ENCODE measurements at places on chromosomes 13 and 19. TPM values are rescaled to one million over a fixed set of nuclear protein-coding genes. Genes with fewer than 3 reads are reported as not detected.

The LILRB2 gene
- 0.76 TPM for total RNA-seq

DNA sequence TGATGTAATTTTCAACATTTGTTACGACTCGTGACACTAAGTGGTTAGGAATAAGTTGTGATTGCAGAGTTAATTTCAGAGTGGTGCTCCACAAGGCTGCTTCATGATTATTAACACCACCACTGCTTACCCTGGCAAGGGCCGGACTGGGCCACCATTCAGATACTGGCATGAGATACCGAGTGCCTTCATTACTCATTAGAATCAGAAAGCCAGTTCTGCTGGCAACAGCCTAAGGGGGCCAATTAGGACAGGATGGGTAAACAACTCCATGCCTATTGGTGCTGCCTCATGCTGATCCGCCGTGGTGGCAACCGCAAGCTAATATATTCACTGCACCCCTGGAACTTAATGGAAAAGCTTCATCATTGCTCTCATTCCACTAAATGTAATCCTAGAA, 575.1 kb downstream of the EFNB2 start:
- no peaks in the 10 kb centered on the region for H3K27me3 ChIP-seq
- no peak for DNase-seq
- H3K4me3 ChIP-seq, result no peak overlapping the region

The ANKRD10 gene
- total RNA-seq, result 61.2 TPM

- no peaks in the 10 kb centered on the region for H3K36me3 ChIP-seq
- no peaks in the 10 kb centered on the region for H3K4me1 ChIP-seq
- DNase-seq, result no peak
- H3K4me3 ChIP-seq, result no peak overlapping the region
Observed at GRCh38 chr13:99003186-99003585, 25.3 kb upstream of the DOCK9 start.

The TRIM28 gene
- total RNA-seq, result 147 TPM

- H3K36me3 ChIP-seq, result no peaks in the 10 kb centered on the region
- no peak for DNase-seq
- H3K27ac ChIP-seq, result no peak overlapping the region
- H3K27me3 ChIP-seq, result no peaks in the 10 kb centered on the region
Observed at GRCh38 chr13:61727767-61728166, 312.1 kb upstream of the PCDH20 start.

The PTH2 gene
- total RNA-seq, result not detected

- no peaks in the 10 kb centered on the region for H3K27me3 ChIP-seq
- H3K4me3 ChIP-seq, result no peak overlapping the region
- no peaks in the 10 kb centered on the region for H3K4me1 ChIP-seq
- no peak overlapping the region for H3K27ac ChIP-seq
Observed at GRCh38 chr13:49602005-49602404, 16.6 kb upstream of the RCBTB1 start.

DNA sequence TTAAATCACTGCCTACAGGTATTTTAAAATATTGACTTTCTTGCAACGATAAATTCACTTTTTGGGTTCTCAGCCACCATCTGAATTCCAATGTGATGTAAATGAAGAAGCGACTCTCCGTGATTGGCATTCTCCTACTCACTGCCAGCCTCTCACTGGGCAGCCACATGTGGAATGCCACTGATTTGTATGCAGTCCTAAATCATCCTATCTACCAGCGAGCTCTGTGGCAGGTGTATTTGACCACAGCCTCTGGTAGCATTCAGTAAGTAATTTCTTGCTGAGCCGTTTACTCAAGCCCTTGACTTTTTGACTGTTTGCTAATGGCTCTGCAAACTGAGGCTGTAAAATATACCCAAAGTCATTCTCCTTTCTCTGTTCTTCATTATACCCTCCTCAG, 559.0 kb upstream of the SLC10A2 start:
- no peak for DNase-seq
- no peak overlapping the region for H3K4me3 ChIP-seq
- H3K27me3 ChIP-seq, result no peaks in the 10 kb centered on the region
- H3K36me3 ChIP-seq, result no peaks in the 10 kb centered on the region

The ZNF304 gene
- 4.6 TPM for total RNA-seq

GRCh38 chr13:107866941-107867623, 348.3 kb downstream of the LIG4 start:
- no peaks in the 10 kb centered on the region for H3K36me3 ChIP-seq
- DNase-seq, result peak; percentile 65
- H3K4me3 ChIP-seq, result peak overlapping the region; percentile 41

The SIGLEC6 gene
- total RNA-seq, result not detected

DNA sequence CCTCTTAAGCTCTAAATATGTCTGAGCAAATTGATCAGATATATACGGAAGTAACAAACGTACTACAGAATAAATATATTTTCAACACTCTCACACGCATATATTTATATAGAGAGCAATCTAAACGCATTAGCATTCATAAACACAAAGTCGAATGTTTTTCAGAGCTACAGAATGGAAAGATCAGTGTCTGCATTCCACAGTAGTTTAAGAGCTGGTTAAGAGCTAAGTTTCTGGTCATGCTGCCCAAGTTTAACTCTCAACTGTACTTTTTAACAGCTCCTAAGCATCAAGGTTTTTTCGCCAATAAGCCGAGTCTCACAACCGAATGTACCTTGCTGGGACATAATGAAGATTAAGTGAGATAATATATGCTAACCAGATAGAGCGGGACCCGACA, 36.7 kb upstream of the RAP2A start:
- no peak for DNase-seq
- H3K27ac ChIP-seq, result no peak overlapping the region
- no peak overlapping the region for H3K4me3 ChIP-seq

GRCh38 chr13:83190020-83190419, 692.3 kb downstream of the SLITRK1 start:
- no peak overlapping the region for H3K27ac ChIP-seq
- DNase-seq, result no peak
- H3K4me3 ChIP-seq, result no peak overlapping the region
- H3K27me3 ChIP-seq, result no peaks in the 10 kb centered on the region
- H3K36me3 ChIP-seq, result no peaks in the 10 kb centered on the region

DNA sequence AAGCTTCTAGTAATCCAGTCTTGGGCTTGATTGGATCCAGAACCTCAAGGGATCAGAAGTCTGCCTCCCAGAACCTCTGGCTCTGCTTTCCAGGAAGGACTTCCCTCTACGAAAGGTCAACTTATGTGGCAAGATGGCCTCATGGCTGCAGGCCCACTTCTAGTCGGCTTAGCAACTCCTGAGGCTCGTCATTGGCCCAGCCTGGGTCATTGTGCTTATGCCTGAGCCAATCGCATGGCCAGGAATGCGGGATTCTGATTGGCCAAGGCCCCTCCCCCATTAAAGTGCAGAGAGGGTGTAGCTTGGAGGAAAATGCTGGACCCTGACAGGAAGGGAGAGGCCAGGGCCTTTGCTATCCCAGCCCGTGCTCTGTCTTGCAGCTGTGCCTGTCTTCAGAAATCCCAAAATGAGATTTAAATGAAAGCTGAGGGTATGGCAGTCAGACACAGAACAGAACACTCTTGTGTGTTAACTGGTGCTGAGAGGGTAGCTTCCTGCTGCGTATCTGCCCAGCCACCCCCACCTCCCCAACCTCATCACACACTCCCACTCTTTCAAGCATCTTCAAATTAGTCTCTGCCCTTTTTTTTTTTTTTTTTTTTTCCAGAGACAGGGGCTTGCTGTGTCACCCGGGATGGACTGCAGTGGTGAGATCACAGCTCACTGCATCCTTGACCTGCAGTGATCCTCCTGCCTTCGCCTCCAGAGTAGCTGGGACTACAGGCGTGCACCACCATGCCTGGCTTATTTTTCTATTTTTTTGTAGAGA, 5.5 kb upstream of the CCNE1 start:
- H3K27me3 ChIP-seq, result no peaks in the 10 kb centered on the region
- peaks cover 4% of the 10 kb centered on the region for H3K4me1 ChIP-seq
- no peak for DNase-seq
- no peak overlapping the region for H3K4me3 ChIP-seq

- no peak overlapping the region for H3K4me3 ChIP-seq
- H3K27ac ChIP-seq, result no peak overlapping the region
- peaks cover 2% of the 10 kb centered on the region for H3K4me1 ChIP-seq
- no peaks in the 10 kb centered on the region for H3K36me3 ChIP-seq
- no peak for DNase-seq
Observed at GRCh38 chr13:27177852-27178251, 6.2 kb upstream of the USP12 start.

DNA sequence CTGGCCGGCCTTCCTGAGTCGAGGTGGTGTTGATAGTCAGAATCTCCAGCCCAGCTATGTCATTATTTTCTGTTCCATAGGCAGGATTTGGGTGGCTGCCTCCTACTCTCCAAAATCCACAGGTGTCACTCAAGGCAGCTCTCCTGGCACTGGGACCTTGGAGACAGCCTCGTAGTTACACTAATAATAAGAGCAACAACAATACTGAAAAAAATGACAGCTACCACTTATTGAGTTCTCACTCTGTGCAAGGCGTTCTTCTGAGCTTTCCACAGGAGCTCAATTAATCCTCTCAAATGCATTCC, 12.2 kb upstream of the KLK12 start:
- peaks cover 5% of the 10 kb centered on the region for H3K4me1 ChIP-seq
- H3K36me3 ChIP-seq, result no peaks in the 10 kb centered on the region
- no peak for DNase-seq
- H3K27me3 ChIP-seq, result no peaks in the 10 kb centered on the region

DNA sequence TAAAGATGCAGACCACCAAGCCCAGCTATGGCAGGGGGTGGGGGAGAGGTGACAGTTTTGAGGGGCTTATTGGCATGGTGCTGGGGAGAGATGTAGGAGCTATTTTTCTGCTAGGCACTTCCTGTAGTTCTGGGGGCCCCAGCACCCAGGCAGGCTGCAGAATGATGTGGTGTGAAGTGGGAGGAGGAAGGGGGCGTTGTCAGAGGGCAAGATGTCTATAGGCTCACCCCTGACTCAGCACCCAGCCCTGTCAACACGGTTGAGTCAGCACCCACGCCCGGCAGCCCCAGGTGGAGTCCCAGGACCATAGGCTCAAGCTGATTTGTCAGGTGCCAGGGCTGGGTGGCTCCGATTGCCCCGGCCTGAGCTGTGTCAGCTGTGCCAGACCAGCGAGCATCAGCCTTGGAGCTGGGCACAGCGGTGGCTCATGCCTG, 5.8 kb downstream of the KLF2 start:
- H3K27ac ChIP-seq, result no peak overlapping the region
- DNase-seq, result peak; percentile 56
- no peaks in the 10 kb centered on the region for H3K36me3 ChIP-seq

The DCT gene
- total RNA-seq, result 0.21 TPM

The SSC5D gene
- 3.1 TPM for total RNA-seq

The RHPN2 gene
- 7.6 TPM for total RNA-seq

DNA sequence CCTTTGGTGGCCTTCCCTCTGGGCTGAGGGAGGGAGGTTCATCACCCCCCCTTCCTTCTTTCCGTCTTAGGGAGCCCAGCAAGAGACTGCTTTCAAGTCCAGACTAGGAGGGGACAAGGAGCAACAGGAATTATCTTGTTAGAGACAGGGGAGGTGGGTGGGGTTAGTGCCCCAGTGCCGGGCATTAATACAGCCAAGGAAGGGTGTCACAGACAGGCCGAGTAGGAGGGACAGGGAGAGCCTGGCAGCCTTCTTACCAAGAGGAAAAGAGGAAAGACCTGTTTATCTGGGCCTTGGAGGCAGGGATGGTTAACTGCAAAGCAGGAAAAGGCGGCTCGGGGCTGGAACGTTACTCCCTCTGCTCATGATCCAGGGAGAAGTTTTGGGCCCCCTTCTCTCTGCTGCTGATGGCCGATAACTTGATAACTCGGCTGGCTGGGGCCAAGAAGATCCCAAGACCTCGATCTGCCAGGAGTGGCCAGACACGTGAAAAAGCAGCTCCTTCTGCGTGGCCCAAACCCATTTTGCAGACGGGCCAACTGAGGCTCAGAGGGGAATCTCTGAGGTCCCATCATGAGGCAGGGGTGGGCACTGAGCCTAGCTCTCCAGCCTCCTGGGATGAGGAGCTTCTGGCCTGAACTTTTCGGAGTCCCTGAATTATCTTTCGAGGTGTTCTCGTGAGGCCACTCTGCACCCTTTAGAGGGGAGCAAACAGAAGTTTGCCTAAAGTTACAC, 79.3 kb downstream of the PTPRS start:
- no peaks in the 10 kb centered on the region for H3K27me3 ChIP-seq
- H3K4me1 ChIP-seq, result no peaks in the 10 kb centered on the region
- DNase-seq, result no peak
- H3K4me3 ChIP-seq, result no peak overlapping the region
- no peaks in the 10 kb centered on the region for H3K36me3 ChIP-seq

DNA sequence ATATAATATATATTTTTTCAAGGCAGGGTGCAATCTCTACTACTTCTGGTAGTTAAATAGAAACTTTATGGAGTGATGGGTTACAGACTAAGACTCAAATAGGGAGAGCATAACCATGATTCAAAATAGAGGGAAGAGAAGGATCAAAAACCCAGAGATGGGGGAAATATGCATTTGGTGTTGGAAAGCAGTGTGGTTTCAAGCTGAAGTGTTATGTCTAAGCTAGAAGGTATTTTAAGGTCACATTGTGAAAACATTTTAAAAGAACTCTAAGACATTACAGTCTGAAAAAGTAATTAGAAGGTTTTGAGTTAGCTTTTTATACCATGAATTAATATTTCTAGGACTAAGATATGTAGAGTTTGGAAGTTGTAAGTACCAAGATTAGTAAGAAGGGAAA, 2741.4 kb downstream of the PCDH9 start:
- DNase-seq, result no peak
- H3K27ac ChIP-seq, result no peak overlapping the region
- no peaks in the 10 kb centered on the region for H3K4me1 ChIP-seq
- no peak overlapping the region for H3K4me3 ChIP-seq
- no peaks in the 10 kb centered on the region for H3K36me3 ChIP-seq
- H3K27me3 ChIP-seq, result no peaks in the 10 kb centered on the region

DNA sequence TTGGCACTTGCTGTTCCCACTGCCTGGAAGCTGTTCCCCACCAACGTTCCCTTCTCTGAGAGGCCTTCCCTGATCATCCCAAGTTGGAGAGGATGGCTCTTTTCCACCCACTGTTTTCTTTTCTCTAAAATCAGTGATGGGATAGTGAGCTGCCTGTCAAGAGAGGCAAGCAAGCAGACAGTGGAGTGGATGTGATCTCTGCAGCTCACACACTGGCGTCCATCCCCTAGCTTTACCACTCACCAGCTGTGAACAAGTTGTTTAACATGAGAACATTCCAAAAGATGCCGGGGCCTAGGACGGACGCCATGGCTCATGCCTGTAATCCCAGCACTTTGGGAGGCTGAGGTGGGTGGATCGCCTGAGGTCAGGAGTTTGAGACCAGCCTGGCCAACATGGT, 28.0 kb upstream of the SEMA6B start:
- H3K36me3 ChIP-seq, result no peaks in the 10 kb centered on the region
- no peak overlapping the region for H3K4me3 ChIP-seq
- no peaks in the 10 kb centered on the region for H3K4me1 ChIP-seq

The MEDAG gene
- 0.56 TPM for total RNA-seq

GRCh38 chr19:10839114-10840050, 3.4 kb upstream of the TMED1 start:
- H3K36me3 ChIP-seq, result no peaks in the 10 kb centered on the region
- peak; percentile 80 for DNase-seq
- no peak overlapping the region for H3K4me3 ChIP-seq
